ENCODE measurements at places on chromosomes 6 and 20. TPM values are rescaled to one million over a fixed set of nuclear protein-coding genes. Genes with fewer than 3 reads are reported as not detected.

The TCEA2 gene
- 29.9 TPM for total RNA-seq

The SPEF1 gene
- total RNA-seq, result not detected

The FAM83C gene
- total RNA-seq, result not detected

DNA sequence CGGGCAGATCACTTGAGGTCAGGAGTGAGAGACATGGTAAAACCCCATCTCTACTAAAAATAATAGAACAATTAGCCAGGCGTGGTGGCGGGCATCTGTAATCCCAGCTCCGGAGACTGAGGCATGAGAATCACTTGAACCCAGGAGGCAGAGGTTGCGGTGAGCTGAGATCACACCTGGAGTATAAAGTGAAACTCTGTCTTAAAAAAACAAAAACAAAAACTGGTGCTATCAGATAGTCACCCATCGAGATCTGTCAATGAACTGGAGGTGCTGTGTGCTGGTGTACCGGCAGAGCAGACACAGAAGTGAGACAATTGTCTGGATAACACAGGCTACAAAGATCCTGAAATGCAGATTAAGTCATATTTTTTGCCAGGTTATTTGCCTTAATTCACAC lies 24.7 kb downstream of the CTCFL start:
- H3K4me1 ChIP-seq, result peaks cover 13% of the 10 kb centered on the region
- no peak for DNase-seq
- no peak overlapping the region for H3K27ac ChIP-seq

The HLA-DRB5 gene
- 12.6 TPM for total RNA-seq

- H3K36me3 ChIP-seq, result peaks cover 41% of the 10 kb centered on the region
- H3K4me3 ChIP-seq, result no peak overlapping the region
- H3K4me1 ChIP-seq, result no peaks in the 10 kb centered on the region
- no peak overlapping the region for H3K27ac ChIP-seq
- H3K27me3 ChIP-seq, result no peaks in the 10 kb centered on the region
These were observed 145.1 kb downstream of the KIF16B start for GRCh38 chr20:16428112-16428511.

The PROKR2 gene
- not detected for total RNA-seq
